ENCODE measurements at places on chromosomes 1 and 21.

DNA sequence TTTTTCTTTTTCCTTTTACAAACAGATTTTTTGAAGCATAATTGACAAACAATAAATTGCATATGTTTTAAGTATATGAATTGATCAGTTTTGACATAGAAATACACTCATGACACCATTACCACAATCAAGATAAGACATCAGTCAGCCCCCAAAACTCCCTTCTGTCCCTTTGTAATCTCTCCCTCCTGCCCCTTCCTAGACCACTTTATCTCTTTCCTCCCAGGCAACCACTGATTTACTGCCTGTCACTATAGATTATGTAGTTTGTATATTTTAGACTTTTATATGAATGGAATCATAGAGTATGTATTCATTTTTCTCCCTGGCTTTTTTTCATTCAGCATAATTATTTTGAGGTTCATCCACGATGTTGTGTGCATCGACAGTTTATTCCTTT lies 6.9 kb upstream of the SYT14 start:
- no peak for DNase-seq

GRCh38 chr1:179015396-179015795 lies 10.3 kb upstream of the FAM20B start:
- DNase-seq, result no peak

DNA sequence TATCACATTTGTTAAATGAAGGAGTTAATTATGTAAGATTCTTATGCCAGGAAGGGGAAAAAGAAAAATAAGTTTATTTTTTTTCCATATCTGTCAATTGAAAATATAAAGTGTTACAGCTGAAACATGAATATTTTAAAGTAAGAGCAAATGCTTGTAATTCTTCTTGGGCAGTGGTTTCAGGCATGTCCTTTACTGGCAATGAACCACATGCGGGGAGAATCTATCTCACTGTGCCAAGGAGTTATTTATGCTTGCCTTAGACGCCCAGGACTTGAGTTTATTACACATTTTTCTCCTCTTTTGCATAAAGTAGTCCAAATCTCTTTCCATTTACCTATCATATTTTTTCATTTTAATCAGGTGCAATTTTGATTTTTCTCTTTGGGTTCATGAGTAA lies 207.8 kb upstream of the NRIP1 start:
- peak; percentile 21 for DNase-seq

DNA sequence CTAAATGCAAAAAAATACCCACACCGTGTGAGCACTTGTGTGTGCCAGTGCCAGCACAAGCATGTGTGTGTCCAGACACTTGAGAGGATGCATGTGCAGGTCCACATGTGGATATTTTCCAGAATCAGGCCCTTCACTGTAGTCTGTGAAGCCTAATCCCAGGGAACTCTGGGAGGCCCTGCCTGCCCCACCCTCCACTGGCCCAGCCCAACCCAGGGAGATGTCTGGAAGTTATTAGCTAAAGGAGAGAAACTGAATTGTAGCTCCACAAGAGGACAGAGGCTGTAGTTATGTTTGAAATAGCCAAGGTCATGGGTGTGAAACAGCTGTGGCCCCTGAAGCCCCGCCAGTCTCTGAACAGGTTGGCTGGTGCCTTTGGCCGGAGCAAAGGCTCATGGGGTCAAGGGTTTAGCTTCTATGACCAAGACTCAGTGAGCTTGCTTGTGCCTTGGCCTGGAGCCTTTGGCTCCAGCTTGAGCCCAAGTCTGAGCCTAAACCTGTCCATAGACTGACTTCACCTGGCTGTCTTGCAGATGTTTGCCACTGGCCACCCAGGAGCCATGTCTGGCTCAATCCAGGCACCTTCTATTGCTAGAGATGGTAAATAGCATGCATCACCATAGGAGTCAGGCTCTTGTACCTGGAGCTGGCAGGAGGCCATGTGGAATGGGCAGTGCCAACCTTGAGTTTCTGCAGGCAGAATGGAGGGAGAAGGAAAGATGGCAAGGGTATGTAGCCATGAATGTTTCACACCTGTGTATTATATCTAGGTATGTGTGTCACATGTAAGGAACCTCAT lies 69.9 kb downstream of the TMEM53 start:
- DNase-seq, result no peak

DNA sequence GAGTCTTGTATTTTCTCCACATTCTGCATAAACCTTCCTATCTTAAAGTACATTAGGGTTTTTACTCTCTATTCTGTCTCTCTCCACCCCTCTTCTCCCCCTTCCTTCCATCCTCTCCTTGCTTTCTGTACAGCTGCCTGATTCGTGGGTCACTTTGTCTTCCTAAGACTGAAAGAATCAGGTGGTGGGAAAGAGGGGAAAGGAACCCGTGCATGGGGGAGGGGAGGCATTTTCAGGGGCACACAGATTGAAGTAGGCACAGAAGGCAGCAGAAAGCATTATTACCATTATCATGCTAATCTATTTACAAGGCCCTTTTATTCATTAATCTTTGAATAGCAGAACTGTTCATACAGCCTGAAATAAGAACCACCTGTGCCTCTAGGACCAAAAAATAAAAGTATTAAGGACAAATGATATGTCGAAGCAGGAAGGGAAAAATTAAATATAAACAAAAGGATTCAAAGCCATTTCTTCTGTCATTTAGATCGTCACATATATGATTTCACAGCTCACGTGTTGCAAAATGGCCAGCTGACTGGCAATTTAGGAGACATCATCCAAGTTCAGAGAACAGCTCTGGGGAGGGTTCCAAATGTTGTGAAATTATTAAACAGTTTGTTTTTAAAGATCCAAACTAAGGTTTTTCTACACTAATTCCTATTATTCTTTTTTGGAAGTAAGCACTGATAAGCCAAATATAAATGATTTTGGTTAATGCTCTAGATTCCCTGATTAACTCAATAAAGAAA lies 154.6 kb downstream of the PBX1 start:
- DNase-seq, result no peak

GRCh38 chr1:56068908-56069307 lies 510.5 kb downstream of the PLPP3 start:
- DNase-seq, result no peak

DNA sequence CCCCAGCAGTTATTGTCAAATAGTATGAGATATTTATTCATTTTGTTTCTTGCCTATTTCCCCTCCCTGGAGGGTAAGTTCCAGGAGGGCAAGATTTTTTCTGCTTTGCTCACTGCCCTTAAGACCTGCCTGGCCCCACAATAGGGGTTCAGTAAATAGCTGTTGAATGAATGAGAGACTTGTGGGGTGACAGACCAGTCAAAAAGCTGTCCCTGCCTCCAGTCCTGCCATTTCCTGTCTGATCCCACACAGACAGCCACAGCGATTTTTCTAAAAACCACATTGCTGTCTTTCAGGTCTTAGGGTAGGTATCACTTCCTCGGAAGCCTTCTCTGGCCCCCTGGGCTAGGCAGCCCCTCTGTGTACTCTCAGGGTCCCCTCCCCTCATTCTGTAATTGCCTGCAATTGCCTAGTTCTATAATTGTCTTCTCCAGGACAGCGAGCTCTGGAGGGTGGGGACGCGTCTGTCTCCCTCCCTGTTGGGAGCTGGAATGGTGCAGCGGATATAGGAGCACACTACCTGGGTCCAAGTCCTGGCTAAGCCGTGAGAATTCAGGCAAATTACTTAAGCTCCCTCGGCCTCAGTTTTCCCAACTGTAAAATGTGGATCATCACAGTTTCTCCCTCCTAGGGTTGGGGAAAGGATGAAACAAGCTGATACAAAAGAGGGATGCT lies 1.8 kb upstream of the EXTL1 start:
- no peak for DNase-seq

DNA sequence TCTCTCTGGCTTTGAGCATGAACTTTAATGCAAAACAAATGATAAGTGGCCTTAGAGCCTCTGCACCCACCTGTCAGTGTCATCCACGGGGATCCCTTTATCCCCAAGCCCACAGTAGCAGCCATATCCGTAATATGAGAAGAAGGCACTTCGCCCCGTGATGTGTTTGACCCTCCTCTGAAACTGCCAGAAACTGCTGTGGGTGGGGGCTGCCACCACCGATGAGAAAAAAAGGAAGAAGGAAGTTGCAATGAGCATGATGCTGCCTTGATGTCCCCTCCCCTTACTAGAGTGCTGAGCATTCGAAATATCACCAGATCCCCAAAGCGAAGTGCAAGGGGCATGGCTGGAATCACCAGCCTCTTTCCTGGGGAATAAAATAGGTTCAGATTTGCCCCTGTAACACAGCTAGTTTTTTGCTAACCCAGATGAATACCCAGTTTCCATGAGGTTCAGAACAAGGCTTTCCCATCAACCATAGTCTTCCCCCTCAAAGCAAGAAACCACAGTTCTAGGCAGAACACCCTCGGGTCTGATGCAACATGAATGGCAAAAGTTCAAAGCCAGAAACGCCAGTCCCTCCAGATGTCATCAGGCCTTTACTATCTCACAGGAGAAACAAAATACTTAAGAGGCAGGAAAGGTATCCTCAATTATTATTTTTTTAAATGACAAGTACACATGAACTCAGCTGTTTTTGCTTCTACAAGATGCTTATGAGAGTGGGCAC lies 10.8 kb upstream of the UBXN10 start:
- peak; percentile 28 for DNase-seq

DNA sequence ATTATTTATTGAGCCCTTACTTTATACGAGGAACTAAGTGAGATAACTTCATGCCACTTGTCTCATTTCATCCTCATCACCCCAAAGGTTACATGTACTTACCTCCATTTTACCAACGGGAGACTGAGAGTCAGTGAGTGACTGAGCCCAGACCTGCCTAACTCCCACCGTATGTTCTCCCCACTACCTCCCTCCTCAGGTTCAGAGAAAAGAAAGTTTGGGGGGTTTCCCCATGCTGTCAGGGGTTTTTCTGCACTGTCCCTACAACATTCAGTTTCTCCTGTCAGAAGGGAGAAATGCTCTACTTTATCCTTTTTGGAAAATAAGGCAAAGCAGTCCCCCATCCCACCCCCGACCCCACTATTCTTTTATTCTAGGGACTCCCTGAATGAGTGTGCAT lies 32.9 kb downstream of the FAM78B start:
- no peak for DNase-seq

DNA sequence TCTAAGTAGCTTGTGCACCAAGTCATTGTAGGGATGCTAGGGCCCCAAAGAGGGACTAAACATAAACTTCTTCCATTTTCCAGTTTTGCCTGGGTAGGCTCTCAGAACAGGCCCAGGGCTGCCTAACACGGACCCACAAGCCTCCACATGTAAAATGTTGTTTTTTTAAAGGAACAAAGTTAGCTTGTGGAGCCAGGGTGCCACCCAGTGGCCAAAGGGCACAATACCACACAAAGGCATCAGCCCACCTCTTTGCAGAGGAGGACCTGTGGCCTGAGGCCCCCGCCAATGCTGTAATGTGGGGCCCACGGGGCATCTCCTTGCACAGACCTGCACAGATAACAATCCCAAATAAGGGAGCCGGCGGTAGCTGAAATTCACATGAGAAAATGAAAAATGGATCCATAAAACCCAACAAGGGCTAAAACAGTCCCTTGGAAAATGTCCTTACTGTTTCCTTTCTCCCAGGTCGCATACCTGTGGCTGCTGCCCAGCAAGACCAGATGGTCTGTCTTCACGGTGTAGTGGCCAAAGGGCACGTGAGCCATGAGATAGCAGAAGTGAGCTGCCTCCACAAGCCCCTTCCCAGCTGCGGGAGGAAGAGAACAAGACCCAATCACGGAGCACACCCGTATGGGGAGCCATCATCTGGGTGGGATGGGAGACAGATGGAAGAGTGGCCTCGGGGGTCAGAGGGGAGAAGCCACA lies 23.8 kb downstream of the SEC16B start:
- peak; percentile 68 for DNase-seq

GRCh38 chr1:4010284-4010683 lies 110.2 kb upstream of the C1orf174 start:
- DNase-seq, result no peak

GRCh38 chr1:109529881-109530456 lies 9.7 kb upstream of the GPR61 start:
- DNase-seq, result peak; percentile 81

DNA sequence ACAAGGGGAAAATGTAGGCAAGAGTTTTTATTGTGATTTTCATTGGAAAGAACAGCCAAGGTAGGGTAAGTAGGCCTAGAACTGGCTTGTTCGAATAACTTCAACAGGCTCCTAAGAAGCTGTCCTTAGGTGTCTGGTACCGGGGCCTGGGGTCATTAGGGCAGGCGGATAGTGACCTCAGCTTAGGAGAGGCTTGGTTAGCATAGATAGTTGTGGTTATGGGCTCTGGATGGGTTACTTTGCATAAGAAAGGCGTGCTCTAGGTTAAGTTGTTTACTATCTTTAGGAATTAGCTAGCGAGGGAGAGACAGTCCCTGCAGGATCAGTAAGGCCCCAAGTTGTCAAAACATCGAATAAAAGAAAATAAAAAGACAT lies 20.7 kb upstream of the HPCAL4 start:
- DNase-seq, result no peak

DNA sequence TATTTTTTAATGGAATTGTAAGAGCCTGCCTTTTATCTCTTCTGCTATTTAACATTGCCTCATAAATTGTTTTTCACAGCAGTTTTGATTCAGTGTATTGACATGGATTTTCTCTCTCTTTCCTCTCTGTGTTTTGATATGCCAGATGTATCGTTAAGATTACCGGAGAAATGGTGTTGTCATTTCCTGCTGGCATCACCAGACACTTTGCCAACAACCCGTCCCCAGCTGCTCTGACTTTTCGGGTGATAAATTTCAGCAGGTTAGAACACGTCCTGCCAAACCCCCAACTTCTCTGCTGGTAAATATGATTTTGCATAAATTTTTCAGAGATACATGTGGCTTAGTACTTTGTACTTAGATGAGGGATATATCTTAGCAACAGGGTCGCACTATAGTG lies 23.1 kb upstream of the DYNLT5 start:
- no peak for DNase-seq

DNA sequence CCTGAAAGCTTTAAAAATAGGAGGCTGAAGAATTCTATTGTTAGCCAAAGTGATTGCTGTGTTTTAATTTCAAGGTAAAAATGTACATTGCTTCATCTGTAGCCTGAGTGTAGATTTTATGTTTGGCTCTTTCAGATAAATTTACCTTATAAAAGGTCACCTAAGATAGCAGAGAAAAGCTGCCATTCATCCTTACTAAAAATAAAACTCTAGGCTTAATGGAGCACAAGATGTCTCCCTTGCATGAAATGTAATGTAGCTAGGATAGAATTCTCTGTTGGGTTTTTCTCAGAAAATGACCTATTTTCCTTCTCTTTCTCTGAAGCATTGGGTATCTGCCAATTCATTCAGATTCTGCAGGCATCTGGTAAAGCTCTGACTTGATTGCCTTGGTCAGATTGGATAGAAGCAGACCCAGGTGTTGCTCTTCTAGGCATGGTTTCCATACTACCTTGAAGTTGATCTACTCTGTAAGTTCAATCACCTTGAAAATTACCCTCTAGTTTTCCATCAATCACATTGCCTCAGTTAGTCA lies 176.6 kb upstream of the GORAB start:
- peak; percentile 26 for DNase-seq

GRCh38 chr21:40587736-40588346 lies 259.1 kb downstream of the DSCAM start:
- no peak for DNase-seq

DNA sequence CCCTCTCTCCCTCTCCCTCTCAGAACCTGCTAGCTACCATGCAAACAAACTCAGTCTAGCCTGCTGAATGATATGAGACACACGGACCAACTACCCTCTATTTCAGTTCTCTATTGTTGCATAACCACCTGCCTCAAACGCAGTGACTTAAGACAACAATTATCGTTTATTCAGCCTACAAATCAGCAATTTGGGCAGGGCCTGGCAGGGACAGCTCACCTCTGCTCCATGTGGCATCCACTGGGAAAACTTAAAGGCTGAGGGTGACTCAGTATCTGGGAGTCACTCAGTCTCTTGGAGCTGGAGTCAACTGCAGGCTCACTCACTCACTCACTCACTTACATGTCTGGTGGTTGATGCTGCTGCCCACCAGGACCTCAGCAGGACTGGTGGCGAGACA lies 121.3 kb downstream of the SEC16B start:
- no peak for DNase-seq

GRCh38 chr1:155473151-155473821 lies 89.3 kb downstream of the ASH1L start:
- no peak for DNase-seq
